CD14-positive monocyte (primary cell): ENCODE measurements at places on chromosomes 4 and X.

GRCh38 chr4:40515398-40516293, 114.0 kb downstream of the RBM47 start:
- no peak for DNase-seq

GRCh38 chr4:187576751-187577150, 418.8 kb upstream of the ZFP42 start:
- no peak for DNase-seq

- DNase-seq = no peak
These were observed 120.9 kb downstream of the ARHGEF9 start for GRCh38 chrX:63664083-63664482.

DNA sequence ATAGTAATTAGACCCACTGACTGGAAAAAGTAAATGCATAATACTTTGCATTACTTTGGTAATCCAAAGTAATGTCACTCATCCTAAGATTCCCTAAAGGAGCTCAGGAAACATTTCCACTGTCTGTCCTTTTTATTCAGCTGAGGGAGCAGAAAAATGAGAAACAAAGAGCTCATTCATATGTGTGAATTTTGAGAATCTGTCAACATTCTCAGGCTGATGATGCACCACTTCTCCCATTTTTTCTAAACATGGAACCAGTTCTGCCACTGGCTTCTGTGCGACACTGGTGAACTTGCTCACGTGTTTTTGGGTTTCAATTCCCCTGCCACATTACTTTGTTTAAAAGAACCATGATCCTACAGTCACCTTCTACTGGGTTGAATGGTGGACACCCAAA, 28.4 kb upstream of the ADH7 start:
- no peak for DNase-seq

DNA sequence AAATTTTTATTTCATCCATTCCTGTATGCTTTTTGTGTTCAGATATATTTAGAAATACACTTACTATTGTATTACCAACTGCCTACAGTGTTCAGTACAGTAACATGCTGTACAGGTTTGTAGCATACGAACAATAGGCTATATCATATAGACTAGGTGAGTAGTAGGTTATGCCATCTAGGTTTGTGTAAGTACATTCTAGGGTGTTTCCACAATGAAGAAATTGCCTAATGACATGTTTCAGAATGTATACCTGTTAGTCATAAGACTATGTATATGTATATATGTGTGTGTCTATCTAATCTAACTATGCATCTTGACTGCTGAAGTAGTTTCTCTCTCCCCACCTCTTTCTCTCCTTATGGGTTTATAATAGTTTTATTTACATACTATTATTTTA, 51.5 kb upstream of the BTC start:
- DNase-seq = no peak

DNA sequence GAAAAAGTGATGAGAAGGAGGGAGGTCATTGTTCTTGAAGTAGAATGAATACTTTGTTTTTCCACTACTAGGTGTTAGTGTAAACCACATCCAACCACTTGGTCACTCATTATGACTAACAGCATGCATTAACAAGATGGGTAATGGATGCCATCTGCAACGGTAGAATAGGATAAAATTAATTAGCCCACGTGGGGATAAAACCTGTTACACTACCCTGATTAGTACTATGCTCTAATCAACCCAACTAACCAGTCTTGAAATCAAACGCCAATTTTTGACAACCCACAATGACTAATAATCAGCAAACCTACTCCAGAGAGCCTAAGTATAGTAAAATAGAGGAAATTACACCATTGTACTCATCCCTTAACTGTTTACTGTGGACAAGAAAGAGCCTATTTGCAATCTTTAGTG, 93.4 kb upstream of the MCF2 start:
- no peak for DNase-seq

DNA sequence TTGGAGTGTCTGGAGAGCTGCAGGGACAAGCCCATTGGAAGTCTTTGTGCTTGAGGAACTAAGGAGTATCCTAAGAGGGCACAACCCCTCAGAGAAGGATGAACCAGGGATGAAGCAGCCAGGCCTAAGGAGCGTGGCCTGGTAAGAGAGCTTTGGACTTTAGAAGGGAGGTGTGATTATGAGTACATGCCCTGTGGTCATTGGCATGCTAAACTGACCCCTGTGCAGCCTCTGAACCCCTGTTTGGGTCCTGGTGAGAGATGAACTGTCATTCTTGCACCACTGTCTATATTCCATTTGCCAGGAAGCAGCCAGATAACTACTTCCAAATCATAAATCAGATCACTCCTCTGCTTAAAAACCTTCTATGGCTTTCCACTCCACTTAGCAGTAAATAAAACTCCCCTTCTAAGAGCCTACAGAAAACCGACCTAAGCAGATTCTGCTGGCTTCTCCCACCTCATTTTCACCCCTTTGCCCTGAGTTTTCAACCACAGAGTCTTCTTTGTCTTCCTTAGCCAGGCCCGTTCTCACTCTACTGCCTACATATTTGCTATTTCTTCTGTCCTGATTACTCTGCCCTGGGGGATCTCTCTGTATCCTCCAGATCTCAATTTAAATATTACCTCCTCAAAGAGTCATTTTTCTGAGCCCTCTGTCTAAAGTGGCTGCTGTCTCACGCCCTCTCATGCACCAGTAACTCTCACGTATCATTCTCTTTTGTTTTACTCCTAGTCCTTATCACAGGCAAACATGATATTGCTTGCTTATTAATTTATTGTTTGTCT, 56.7 kb downstream of the MID1IP1 start:
- DNase-seq = no peak

DNA sequence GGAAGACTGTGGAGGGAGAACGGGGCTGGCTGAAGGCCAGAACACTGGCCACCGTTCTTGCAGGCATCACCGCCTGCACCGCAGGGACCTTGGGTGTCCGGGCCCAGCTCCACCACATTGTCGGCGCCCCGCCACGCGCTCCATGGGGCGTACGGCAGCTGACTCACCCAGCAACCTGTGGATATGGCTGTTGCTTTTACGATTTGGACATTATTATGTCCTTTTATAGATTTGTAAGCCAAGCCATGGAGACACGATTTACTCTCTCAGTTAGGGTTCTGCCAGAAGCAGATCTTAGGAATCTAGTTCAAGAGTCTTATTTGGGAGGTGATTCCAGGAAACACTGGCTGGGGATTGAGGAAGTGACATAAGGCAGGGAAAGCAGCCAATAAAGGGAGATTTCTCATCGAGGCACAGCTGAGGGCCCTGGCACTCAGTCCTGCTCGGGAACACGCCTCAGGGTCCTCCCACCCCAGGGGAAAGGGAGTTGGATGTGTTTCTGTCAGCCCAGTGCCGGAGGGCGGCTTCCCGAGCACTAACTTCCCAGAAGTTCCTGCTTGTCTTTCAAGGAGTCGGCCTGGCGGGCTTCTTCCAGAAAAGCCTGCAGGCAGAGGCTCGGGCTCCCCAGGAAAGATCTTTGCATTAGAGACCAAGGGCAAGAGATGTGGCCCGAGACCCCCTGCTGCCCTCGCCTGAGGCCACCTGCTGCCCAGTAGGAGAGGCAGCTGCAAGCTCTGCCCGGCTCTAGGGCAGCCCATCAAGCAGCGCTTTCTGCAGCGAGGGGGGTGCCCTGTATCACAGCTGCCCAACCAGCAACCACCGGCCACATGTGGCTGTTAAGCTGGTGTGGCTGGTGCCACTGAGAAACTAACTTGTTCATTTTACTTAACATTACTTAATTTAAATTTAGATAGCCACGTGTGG, 52.9 kb downstream of the CRMP1 start:
- no peak for DNase-seq
